ENCODE measurements at places on chromosomes 6 and 20.

GRCh38 chr6:43798688-43799444, 28.9 kb downstream of the VEGFA start:
- DNase-seq: no peak

GRCh38 chr6:29964518-29964886, 22.2 kb downstream of the HLA-A start:
- DNase-seq: no peak

DNA sequence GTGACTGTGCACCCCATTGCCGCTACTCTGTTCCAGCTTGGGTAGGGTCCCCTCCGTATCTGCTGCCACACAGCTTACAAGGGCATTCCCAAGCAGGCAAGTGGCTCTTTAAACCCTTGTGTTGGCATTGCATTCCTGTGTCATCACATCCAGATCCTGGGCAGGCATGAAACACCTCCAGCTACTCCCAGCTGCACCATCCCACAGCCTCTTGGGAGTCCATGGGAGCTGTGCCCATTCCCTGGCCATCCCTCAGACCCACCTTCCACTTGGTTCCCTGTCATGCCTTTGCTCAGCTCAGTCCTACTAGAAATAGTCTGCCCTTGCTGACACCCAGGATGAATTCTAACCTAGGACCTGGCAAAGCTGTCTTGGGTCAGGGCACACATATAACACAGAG, 87.7 kb downstream of the PSMG4 start:
- DNase-seq: no peak

GRCh38 chr6:111992851-111993250, 61.1 kb upstream of the CCN6 start:
- peak; percentile 23 for DNase-seq

GRCh38 chr6:25407431-25407830, 128.3 kb downstream of the CARMIL1 start:
- no peak for DNase-seq
